ENCODE measurements at places on chromosomes 1 and 21. TPM values are rescaled to one million over a fixed set of nuclear protein-coding genes. Genes with fewer than 3 reads are reported as not detected.

DNA sequence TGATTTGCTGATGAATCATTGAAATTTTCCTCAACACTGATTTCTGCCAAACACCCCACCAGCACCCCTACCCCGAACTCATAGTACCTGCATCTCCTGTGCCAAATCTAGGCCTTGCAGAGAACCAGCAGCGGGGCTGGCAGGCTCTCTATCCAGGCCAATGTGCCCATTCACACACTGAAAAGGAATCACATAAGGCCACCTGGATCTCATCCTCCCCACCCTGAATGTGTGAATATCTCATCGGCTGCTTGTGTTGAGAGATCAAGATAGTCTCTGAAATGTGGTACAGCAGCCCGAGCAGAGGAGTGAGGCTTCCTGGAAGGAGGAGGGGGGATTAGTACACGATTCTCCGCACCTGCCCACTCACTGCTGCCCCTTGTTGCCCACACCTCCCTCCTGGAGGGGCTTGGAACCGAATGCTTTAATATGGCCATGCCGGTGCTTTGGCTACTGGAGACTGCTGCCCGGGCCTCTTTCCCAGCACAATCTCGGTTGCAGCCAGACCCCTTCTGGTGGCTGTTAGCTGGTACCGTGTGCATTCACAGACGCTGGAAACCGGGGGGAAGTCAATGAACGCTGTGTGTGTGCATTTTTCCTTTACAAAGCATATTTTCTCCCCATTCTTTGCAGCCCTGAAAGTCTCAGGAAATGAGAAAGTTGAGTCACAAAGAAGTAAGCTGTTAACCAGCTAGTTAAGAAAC, 619.5 kb downstream of the MATN1 start:
- no peak for DNase-seq

DNA sequence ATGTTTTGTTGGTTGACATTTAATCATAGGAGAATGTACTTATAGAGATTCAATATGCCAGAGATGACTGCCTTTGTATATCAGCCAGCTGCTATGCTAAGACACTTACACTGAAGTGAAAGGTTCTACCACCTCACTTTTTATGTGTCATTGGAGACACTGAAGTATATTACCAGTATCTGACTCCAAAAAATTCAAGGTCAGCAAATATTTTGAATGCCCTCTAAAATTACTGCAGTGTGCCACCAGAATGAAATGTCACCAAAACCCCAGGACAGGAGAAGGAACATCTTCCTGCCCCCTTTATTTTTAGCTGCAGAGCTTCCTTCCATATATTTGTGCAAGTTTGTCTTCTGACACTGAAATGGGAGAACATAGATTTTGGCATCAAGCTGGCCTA, 141.5 kb downstream of the LRRC40 start:
- DNase-seq = no peak

DNA sequence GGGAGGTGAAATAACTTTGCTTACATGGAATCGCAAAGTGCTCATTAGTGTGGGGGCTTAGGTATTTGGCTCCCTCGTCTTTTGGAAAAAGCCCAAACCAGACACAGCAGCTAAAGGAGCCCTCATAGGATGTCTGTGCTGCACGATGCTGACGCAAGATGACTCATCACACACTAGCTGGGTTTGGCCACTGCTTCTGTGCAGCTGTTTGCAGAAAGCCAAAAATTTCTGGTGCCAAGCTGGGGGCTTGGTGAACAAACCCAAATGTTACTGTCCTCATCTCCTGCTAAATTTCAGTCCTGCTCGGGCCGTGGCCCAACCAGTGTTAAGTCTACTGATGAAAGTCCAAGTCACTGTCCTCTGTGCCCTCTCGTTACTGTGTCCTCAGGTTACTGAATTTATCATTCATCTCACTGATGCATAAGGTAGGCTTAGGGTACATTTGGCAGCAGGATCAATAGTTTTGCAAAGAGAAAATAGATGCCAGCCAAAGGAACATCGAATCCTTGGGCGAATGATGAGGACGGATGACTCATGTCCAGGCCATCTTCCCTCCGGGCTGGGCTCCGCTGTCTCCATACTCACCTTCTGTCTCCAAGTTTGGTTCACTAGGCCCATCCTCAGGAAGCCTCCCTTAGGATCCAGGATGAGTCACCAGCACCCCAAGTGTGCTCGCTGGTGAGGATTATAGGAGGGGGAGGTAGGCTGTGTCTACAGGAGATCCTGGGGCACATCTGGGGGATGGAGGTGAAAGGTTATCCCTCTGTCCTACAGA, 177.7 kb downstream of the ADSS2 start:
- DNase-seq = peak; percentile 45

DNA sequence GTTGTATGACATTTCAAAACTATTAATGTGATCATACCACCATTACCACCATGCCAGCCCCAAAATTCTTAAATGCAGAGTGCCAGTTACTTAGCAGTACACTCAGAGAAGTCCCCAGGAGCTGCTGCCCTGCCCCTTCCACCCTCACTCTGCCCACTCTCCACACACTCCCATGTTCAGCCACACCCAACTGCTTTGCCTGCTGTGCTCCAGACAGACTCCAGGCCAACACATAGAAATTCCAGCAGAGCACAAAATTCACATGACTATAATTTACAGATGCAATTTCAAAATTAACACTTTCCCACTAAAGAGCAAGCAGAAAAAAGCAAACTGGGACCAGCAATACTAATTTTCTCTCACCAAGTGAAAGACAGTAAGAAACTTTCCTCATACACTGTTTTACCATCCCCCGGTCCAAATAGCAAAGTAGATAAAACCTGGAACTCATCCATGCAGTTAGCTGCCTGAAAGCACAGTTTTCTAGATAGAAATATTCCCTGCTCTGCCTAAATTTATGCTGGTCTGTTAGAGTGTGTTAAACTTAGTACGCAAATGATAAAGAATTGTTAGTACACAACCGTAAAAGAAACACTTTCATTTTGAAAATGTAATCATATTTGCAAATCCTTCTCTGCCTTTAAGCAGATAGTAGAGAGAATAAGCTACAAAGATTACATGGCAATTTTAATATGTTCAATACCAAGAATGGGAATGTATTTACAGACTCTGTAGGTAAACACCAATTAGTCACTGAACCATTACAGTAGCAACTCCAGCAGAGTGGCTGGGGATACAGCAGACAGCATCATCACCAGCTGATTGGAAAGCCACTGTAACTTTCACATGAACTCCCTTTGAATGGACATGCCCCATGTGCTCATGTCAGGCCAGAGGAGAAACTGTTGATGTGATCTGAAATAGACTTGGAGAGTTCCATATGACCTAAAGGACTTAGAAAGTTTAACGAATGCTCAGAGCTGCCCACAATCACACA, 176.5 kb downstream of the VAV3 start:
- no peak for DNase-seq

DNA sequence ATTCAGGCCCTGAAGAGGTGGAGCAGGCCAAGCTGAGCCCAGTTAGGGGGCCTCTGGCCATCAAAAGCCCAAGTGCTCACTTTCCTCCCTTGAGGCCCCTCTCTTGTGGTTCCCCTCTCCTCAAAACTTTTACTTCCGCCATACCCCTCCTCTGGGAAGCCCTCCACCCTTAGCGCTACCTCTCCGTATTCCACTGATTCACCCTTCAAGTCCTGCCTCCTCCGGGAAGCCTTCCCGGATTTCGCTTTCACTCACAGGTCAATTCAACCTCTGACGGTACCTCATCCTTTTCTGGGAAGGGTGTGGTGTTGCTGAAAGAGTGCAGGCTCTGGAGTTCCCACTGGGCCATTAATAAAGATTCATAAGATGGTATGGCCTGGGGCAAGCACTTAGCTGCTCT, 19.1 kb downstream of the SPOCD1 start:
- DNase-seq = no peak

GRCh38 chr1:46457178-46457577, 32.5 kb upstream of the DMBX1 start:
- no peak for DNase-seq

DNA sequence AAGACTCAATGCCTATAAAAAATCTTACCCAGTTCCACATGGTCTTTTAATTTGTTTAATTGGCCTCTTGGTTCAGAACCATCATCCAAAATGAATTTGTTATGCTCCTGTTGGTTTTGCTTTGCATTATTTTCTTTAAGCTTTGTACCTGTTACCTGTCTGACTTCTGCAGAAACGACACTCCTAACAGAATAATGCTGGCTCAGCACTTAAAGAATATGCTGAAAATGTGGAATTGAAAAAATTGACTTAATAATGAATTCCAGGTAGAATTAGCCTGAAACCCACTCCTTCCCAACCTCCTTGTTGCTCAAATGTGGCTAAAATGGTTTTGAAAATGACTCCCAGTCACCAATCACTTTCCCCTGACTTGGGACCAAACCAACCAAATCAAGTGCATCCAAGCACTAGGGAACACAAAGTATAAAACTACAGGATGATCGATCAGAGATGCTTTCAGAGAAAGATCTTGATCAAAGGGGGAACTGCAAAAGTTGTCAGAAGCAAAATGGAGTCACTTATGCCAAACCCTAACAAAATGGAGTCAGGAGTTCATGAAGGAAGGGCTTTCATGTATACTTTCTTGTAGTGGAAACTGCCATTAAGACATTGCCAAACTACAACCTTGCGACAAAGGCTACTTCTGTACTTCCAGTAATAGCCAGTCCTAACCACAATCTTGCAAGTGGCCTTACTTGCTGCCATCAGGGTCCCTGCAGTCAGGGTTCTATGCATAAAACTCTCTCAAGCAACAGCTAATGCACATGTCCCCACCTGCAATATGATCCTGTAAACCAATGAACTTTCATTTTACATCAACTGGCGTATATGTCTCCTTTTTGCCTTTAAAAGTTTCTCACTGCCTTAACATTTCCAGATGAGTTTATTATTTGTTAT, 5.4 kb downstream of the GBP7 start:
- no peak for DNase-seq

DNA sequence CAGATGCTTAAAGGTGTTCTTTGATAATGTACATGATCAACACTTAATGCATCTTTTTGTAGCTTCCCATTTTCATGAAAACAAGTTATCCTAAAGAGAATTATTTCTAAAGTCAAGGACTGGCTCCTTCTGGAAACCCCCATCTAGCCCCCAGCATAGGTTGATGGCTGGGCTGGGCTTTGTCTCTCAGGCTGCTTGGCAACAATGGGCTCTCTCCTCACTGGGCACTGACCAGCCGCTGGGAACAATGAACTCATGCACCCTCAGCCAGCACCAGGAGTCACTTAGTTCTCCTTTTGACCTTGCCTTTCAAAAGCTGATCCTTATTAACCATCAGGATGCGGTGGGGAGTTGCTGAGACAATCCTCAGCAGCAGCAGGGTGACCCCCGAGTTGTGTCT, 293.0 kb upstream of the PLXNA2 start:
- no peak for DNase-seq

DNA sequence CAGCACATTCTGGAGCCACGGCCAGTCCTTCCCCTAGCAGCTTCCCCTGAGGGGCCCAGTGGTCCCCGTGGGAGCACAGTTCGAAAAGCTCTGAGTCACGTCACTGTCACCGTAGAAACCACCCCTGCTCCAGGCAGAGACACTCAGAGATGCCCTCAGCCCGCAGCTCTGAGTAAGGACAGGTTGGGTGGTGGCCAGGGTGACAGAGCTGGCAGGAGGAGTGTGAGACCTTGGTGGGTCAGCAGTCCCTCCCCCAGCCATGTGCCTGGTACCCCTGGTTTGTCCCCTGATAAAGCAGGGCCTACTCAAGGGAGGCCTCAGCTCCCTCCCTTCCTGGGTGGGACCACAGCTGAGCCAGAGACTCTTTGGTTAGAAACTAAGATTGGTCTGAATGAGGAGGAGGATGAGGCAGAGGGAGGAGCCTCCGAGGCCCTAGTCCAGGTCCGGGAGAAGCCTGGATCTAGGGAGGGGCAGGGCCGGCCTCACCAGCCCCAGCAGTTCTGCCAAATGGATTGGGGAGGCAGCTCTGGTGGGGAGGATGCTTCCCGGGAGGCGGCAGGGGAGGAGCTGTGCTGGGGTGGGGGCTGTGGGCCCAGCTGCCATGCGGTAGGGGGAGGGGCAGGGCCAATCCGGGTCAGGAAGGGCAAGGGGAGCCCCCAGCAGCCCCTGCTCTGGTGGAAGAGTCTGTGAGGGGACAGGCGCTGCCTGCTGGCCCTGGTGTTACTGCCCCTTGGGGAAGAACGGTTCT, 55.2 kb downstream of the SLC9A1 start:
- DNase-seq = no peak

- peak; percentile 71 for DNase-seq
These were observed 76.9 kb downstream of the CLIC6 start for GRCh38 chr21:34745557-34746255.

- no peak for DNase-seq
These were observed 173.6 kb downstream of the RERE start for GRCh38 chr1:8643542-8644536.

GRCh38 chr1:17546946-17547670, 7.6 kb downstream of the ARHGEF10L start:
- DNase-seq = no peak

DNA sequence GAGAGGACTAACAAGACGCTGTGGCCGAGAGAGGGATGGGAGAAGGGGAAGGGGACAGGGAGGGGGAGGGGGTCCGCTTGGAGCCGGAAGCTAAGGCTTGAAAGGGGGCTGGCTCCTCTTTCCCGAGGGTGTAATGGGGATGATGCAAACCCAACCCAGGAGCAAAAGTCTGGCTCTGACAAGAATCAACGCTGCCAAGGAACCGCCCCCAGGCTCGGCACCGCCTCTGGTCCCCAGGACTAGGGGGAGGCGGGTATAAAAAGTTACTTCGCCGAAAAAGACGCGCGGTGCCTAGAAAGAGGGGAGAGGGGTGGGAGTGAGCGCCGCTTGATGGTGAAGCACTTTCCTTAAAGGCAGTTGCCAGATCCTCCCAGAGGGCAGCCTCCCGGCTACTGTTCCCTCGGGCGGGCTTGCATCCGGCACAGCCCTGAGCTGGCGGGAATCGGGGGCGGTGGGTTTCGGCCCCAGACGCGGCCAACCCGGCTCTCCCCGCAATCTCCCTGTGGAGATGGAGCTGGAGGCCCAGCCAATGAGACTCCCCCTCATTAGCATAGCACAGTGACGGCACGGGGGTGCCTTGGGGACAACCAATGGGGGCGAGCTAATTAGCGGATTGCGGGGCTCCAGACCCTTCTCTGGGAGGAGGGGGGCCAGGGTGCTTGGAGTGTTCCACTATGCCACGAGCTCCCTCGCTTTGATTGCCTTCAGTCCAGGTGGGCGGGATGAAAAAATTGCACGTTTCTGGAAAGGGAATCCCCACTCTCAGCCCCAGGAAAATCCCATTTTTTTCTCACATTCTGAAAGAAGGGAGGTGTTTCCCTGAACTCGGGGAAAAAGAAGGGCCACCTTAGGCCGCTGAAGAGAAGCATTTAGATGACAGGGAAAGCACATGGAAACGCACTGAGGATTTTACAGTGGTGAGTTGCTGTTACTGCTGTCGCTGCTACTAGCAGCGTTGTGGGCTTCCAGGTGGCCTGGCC, at the start of gene KCNT2:
Gene KCNT2 (minus strand): TSS at position 51 of the 980 bp plus-strand sequence. CDS start 131 bp downstream, outside the sequence.
- peak; percentile 84 for DNase-seq

Gene FAM151A
- not detected for total RNA-seq

Gene ZNF683
- not detected for total RNA-seq

Gene CNR2
- total RNA-seq = not detected

Gene CSMD2
- 1.1 TPM for total RNA-seq

Gene SYTL1
- 41.0 TPM for total RNA-seq

Gene AUNIP
- 2.7 TPM for total RNA-seq

Gene LENEP
- 1.3 TPM for total RNA-seq

Gene SLC16A4
- total RNA-seq = 13.7 TPM

Gene S100A2
- 0.51 TPM for total RNA-seq

Gene CDA
- 0.64 TPM for total RNA-seq

Gene LRRC38
- total RNA-seq = not detected

Gene OR2L8
- total RNA-seq = not detected

Gene PTPRF
- 464 TPM for total RNA-seq

Gene INSRR
- 0.45 TPM for total RNA-seq

Gene PDZK1IP1
- not detected for total RNA-seq

Measured in mesothelial cell of epicardium (in vitro differentiated cells).